ENCODE measurements at places on chromosomes 1 and 21. TPM values are rescaled to one million over a fixed set of nuclear protein-coding genes. Genes with fewer than 3 reads are reported as not detected.

DNA sequence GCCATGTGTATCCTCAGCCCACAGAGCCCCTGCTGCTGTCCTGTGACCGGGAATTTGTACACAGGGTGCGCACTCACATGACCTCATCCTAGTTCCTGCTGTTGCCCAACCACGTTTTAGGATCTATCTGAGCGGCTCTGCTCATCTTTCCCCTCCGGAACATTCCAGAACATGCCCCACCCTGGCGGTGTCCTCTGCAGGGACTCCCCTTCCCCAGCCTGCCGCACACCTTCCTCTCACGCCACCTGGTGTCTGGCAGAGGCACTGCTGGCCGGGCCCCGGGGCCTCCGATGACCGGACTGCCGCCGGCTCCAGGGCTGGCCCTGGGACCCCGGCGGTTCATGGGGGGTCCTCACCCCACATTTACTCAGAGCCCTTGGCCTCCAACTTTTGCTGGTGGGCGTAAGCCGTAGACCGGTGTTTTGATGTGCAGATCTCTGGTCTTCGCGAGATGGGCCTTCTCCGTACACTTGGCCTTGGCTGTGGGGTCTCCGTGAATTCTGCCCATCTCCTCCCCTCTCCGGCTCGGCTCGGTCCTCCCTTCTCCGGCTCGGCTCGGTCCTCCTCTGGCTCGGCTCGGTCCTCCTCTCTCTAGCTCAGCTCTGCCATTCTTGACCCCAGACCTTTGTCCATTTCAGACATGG lies 29.5 kb downstream of the ARHGEF16 start:
- DNase-seq = no peak

GRCh38 chr1:184608990-184609389 lies 145.7 kb downstream of the EDEM3 start:
- no peak for DNase-seq

DNA sequence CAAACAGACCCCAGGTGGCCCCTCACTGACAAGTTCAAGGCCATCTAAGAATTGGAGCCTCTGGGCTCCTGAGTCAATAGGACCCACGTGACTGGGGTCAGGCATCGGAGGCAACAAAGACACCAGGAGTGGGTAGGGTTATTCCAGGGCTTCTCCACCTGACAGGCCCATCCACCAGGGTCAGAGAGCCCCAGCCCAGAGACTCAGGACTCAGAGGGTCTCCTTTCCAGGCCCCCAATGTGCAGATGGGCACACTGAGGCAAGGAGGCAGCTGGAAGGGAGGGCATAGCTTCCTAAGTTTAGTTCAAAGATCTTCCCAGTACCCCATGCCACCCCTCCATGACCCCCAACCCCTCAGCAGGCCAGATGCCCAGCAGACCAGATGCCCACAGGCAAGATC lies 388.6 kb downstream of the MATN1 start:
- DNase-seq = no peak

DNA sequence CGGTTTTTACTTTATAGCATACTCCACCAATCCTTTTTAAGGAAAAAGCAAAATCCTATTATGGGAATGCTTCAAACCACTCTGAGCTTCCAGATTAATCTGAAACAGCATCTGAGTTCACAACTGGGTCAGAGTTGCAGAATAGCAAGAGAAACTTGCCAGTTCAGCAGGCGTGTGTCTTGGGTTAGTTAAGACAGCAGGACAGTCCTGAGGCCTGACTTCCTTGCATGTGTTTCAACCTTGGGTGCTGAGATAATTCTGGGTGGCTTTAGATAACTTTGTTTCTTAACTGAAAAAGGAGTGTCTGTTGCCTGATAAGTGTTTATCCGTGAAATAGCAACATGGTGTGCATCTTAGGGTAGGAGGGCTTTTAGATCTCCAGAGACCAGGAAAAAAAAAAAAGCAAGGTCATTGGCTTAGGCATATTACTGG lies 169.2 kb downstream of the DHRS3 start:
- DNase-seq = peak; percentile 50

GRCh38 chr1:223887747-223888418 lies 42.1 kb upstream of the TP53BP2 start:
- DNase-seq = peak; percentile 96

ZFP69 gene
- 2.2 TPM for total RNA-seq

LCE2C gene
- total RNA-seq = not detected

Data from HFFc6 (cell line).